Stimulated activated effector memory CD8-positive, alpha-beta T cell treated with anti-CD3 and anti-CD28 coated beads, Interleukin-12 subunit alpha, Interleukin-12 subunit beta, amount 100 ng/mL, for 72 hours (primary cell): ENCODE measurements at places on chromosomes 13 and 19.

GRCh38 chr13:45224176-45224575, 23.3 kb upstream of the KCTD4 start:
- DNase-seq, result no peak

GRCh38 chr13:63124863-63125262, 1709.2 kb upstream of the PCDH20 start:
- DNase-seq, result no peak

DNA sequence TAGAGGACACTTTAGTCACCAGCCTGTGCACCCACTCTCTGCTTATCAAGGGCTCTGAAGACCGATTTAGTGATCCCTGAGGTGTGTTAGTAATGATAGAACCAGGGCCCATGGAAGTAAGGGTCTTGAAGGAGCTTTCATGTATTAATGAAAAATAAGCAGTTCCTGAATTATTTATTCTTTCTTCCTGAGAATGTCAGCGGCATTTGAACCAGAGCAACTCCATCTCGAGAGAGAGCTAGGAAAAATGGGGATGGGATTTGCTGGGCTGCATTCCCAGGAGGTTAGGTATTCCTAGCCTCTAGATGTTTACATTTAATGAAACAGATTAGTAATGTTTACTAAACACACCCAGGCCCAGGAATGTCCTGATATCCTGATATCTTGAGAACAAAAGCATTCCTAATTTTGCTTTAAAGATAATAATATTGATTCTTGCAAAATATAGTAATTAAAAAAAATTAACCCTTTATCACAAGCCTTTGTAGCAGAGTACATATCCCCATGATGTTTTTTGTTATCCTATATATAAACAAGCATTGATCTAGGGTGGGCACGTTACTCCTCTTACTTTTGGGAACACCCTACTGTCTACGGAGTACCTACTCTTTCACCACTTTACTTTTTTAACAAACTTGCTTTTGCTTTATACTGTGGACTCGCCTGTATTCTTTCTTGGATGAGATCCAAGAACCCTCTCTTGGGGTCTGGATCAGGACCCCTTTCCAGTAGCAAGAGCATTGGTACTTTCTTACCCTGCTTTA, 63.1 kb downstream of the COG3 start:
- DNase-seq, result no peak

GRCh38 chr13:49561062-49561410, 24.3 kb downstream of the RCBTB1 start:
- DNase-seq, result no peak

- no peak for DNase-seq
These were observed 78.5 kb upstream of the PCDH8 start for GRCh38 chr13:52926971-52927370.

DNA sequence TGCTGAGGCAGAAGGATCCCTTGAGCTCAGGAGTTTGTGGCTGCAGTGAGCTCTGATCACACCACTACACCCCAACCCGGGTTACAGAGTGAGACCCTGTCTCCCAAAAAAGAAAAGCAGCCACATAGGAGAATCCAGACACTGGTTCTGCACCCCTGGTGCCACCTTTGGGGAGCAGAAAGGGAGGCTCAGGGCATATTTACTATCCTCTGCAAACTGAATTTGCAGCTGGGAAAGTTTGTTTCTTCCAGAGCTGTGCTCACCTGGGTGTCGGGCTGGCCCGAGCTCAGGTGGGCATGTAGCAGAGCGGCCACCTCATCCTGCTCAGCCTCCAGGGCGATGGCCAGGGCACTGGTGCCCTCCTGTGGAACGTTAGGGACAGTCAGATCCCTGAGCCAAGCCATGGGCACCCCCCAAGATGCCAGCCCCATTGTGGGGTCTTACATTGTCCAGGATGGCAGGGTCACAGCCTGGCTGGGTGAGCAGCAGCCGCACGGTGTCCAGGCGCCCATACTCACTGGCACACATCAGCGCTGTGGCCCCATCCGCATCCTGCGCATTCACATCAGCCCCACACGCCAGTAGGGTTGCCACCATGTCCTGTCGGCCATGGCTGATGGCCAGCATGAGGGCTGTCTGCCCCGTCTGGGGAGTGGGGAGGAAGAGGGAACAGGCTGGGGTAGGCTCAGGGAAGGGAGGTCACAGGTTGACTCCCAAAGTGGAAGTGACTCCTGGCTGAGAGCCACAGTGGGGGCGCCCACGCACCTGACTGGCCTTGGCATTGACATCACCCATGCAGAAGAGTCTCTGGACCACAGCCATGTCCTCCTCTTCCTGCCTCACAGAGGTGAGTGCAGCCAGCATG, 3.1 kb downstream of the RPS28 start:
- DNase-seq, result no peak
